ENCODE measurements at places on chromosomes 5 and 9. TPM values are rescaled to one million over a fixed set of nuclear protein-coding genes. Genes with fewer than 3 reads are reported as not detected.

DNA sequence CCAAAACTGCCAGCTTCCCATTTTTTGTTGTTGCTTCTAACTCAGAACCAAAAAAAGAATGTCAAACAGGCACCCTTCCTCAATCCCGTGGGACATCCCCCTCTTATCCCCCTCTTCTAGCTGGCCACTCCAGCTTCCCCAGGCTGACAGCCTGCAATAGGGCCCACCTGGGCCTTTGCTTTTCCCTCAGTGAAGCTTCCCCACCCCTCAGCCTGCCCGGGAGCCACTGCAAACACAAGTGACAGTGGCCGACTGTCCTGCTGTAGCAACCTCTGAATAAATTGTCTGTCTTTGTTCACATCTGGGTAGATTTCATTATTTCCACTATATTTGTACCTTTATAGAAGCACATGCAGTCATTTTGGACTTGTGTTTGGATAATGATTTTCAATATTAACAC lies 245.3 kb downstream of the GADD45G start:
- no peak for DNase-seq

GRCh38 chr5:68054638-68055037 lies 160.9 kb upstream of the PIK3R1 start:
- DNase-seq: no peak

DNA sequence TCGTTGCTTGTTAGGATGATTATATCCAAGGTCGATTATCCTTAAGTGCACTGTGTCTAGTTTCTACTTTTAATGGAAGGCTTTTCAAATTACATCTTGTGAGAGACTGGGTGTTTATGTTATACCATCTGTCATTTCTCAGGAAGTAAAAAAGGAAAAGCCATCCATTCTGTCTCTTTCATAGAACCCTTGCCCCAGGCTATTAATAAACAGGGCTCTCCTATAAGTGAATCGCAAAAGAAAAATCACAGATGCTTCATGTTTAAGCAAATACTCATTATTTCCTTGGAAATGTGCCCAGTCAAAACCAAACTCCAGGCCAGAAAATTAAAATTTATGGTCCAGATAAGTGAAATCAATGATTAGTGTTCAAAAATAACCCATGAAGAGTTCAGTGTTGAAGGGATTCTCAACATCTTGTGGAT lies 58.1 kb downstream of the STARD4 start:
- DNase-seq: no peak

TAF11L5 gene
- not detected for total RNA-seq

RABGAP1 gene
- 47.4 TPM for total RNA-seq

C9orf50 gene
- total RNA-seq: not detected
